CD8-positive, alpha-beta memory T cell (primary cell): ENCODE measurements at places on chromosomes 11 and 22. TPM values are rescaled to one million over a fixed set of nuclear protein-coding genes. Genes with fewer than 3 reads are reported as not detected.

- H3K36me3 ChIP-seq = no peaks in the 10 kb centered on the region
- no peak overlapping the region for H3K27ac ChIP-seq
- no peak for DNase-seq
- H3K27me3 ChIP-seq = no peaks in the 10 kb centered on the region
- no peak overlapping the region for H3K4me3 ChIP-seq
These were observed 9.0 kb downstream of the TUBA8 start for GRCh38 chr22:18119409-18120110.

DNA sequence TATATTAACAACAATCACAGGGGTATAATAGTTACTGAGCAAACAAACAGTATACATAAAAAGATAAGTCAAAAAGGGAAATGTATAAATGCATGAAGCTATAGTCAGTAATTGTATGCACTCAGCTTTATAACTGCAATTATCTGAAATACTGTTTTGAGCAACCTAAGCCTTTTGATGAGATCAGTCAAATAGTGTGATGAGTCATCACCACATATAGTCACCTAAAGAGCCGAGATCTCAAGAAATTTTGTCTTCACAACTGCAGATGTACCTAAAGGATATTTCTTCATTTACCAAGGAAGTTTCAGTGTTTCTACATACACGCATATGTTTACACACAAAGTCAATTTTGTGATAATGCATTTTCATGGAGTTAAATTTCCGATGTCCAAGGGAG, 5.4 kb upstream of the OR51A2 start:
- no peaks in the 10 kb centered on the region for H3K36me3 ChIP-seq
- H3K4me1 ChIP-seq = no peaks in the 10 kb centered on the region
- DNase-seq = no peak
- no peak overlapping the region for H3K4me3 ChIP-seq
- no peaks in the 10 kb centered on the region for H3K27me3 ChIP-seq

GRCh38 chr11:91935120-91935519, 289.5 kb upstream of the FAT3 start:
- no peaks in the 10 kb centered on the region for H3K4me1 ChIP-seq
- no peak for DNase-seq
- no peaks in the 10 kb centered on the region for H3K27me3 ChIP-seq
- H3K36me3 ChIP-seq = no peaks in the 10 kb centered on the region
- H3K27ac ChIP-seq = no peak overlapping the region

DNA sequence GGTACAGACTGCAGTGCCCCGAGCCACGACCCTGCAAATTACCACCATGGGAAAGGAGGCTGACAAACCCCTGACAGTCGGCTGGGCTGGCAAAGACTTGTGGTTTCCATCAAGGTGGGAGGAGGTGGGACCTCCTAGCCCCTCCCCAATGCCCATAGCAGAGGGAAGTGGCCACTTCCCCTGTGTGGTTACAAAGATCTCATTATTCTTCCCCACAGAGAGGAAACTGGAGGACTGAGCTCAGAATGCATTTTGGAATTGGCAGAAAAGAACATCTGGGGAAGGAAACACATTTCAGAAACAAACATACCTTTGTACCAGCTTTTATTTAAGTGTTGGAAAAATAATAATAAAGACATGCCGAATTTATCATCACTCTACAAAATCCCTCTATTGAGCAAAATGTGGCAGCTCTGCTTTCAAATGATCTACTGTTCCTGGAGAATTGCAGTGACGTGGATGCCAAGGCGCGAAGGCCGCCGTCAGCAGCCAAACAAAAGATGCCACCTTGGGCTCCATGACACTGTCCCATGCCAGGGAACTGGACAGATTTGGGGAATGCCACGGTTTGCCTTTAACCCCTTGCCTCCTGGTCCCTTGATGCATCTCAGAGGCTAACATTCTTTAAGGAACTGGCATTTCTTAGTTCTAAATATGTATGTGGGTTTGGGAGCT, 169.6 kb downstream of the CRYBB2 start:
- no peak overlapping the region for H3K27ac ChIP-seq
- no peaks in the 10 kb centered on the region for H3K27me3 ChIP-seq
- peaks cover 46% of the 10 kb centered on the region for H3K4me1 ChIP-seq
- no peak for DNase-seq

GRCh38 chr11:10462746-10463300, 7.8 kb downstream of the AMPD3 start:
- peaks cover 20% of the 10 kb centered on the region for H3K4me1 ChIP-seq
- H3K4me3 ChIP-seq = no peak overlapping the region
- no peak for DNase-seq
- peaks cover 33% of the 10 kb centered on the region for H3K36me3 ChIP-seq

DNA sequence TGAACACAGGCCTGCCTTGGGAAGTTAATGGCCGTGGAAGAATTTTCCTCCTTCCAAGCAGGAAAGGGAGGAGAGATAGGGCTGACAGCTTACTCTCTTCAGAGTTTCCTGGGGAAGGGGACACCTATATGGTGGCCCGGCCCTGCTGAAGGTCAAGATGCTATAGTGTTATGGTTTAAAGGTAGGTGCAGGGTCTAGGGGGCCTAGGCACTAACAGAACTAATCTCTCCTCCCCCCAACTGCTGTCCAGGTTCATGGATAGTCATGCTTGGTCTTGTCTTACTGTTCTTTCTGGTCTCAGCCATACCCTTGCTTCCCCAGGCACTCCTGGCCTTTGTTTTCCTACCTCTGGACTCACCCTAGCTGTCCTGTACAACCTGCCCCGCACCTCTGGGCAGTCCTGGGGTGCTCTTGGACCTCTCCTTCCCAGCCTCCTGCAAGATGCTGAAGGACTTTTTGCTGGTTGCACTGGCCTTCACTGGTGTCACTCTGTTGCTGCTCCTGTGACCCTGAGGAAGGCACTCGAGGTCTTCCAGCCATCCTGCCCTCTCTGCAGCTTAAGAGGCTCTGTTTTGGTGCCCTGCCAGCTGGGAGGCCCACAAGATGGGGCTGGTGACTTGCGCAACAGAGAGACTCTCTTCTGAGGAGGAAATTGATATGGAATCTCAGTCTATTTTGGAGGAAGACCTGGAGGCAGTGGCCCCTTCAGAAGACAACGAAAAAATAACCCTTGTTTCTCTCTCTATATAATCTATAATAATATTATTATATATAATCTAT, 17.9 kb downstream of the SEC14L3 start:
- no peaks in the 10 kb centered on the region for H3K36me3 ChIP-seq
- H3K27me3 ChIP-seq = no peaks in the 10 kb centered on the region
- H3K4me3 ChIP-seq = no peak overlapping the region
- DNase-seq = no peak

DNA sequence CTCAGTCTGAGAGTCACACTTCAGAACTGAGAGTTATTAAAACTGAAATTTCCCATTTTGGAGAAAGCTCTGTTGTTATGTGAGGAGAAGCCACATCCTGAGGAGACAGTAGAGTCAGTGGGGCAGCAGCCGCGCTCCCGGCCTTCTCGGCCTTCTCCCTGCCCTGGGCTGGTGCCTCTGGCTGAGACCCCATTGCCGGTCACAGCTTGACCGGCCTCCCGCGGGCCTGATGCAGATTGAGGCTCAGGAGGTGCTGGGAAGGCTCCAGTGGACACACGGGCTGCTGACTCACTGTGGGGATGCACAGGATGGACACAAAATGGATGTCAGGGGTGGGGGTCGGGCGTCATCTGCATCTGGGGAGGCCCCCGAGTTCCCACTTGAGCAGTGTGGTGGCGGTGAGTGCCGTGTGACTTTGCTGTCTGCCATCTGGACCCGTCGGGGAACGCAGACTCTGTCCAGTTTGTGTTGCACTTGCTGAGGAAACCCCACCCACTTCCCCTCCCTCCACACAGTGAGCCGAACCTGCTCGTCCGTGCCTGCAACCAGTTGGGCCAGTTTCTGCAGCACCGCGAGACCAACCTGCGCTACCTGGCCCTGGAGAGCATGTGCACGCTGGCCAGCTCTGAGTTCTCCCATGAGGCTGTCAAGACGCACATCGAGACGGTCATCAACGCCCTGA, 50.1 kb downstream of the MUC6 start:
- H3K36me3 ChIP-seq = peaks cover 47% of the 10 kb centered on the region
- no peaks in the 10 kb centered on the region for H3K27me3 ChIP-seq
- no peaks in the 10 kb centered on the region for H3K4me1 ChIP-seq
- no peak overlapping the region for H3K27ac ChIP-seq
- no peak overlapping the region for H3K4me3 ChIP-seq
- DNase-seq = no peak

DNA sequence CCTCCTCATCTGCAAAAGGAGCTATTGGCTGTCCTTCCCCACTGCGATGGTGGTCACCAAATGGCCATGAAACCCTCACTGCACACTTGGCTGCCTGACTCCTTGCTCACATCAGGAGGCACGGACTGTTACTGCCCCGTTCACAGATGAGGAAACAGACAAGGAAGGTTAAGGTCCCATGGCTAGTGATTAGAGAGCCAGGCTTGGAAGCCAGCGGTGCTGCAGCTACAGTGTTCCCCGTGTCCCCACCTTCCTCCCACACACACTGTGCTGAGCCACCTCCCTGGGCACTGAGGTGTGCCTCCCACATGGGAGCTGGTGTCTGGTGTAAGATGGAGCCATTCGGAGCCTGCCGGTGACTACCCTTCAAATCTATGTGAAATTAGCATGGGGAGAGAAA, 2.6 kb downstream of the ARHGAP8 start:
- no peak overlapping the region for H3K4me3 ChIP-seq
- H3K4me1 ChIP-seq = peaks cover 4% of the 10 kb centered on the region
- peaks cover 12% of the 10 kb centered on the region for H3K27me3 ChIP-seq

DNA sequence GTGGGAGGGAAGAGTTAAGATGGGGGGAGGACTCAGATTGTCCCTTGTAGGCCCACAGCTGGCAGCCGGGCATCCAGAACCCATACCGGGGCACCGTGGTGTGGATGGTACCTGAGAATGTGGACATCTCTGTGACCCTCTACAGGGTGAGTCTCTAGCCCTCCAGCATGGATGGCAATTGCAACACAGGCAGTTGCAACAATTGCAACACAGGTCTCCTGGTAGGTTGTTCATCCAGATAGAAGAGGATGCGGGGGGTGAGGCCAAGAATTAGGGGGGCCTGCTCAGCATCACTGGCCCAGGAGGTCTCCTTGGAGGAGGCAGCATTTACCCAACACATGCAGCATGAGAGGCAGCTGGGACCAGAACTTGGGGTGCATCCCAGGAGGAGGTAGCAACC, 3.4 kb downstream of the EHBP1L1 start:
- no peak for DNase-seq
- H3K27ac ChIP-seq = no peak overlapping the region
- peaks cover 33% of the 10 kb centered on the region for H3K4me1 ChIP-seq
- no peaks in the 10 kb centered on the region for H3K27me3 ChIP-seq
- no peak overlapping the region for H3K4me3 ChIP-seq

GRCh38 chr22:39132871-39133524, 19.5 kb downstream of the CBX7 start:
- no peaks in the 10 kb centered on the region for H3K27me3 ChIP-seq
- H3K4me3 ChIP-seq = no peak overlapping the region
- no peak overlapping the region for H3K27ac ChIP-seq
- no peaks in the 10 kb centered on the region for H3K36me3 ChIP-seq

GRCh38 chr11:24755260-24755839, 258.5 kb downstream of the LUZP2 start:
- no peaks in the 10 kb centered on the region for H3K36me3 ChIP-seq
- no peak overlapping the region for H3K27ac ChIP-seq
- DNase-seq = no peak

DNA sequence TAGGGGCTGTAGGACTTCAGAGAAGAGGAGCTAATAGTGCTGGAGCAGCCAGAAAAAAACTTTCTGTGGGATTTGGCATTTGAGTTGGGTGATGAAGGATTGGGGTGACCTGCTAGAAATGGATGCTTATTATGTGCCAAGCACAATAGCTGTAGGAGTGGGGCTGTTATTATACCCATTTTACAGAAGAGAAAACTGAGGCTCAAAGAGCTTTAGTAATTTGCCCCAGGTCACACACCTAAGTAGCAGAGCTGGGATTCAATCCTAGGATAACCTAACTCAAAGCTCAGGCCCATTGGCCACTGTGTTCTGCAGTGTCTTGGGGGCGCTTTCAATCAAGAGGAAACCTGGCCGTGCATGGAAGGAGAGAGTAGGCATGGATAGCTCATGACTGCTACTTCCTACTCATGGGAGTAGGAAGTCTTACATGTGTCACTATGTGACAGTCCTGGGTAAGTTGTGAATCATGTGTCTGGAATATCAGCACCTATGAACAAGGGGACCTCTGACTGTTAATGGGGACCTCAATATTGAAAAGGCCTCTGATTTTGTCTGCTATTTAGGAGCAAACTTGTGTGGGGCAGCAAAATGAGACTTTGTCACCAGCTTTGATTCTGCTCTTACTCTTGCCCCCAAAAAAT, 6.1 kb upstream of the ELF5 start:
- no peaks in the 10 kb centered on the region for H3K4me1 ChIP-seq
- no peak overlapping the region for H3K27ac ChIP-seq
- no peak for DNase-seq
- no peak overlapping the region for H3K4me3 ChIP-seq
- no peaks in the 10 kb centered on the region for H3K27me3 ChIP-seq

- H3K36me3 ChIP-seq = no peaks in the 10 kb centered on the region
- DNase-seq = no peak
- H3K4me1 ChIP-seq = no peaks in the 10 kb centered on the region
These were observed 7.2 kb downstream of the SEC14L6 start for GRCh38 chr22:30539368-30539767.

GRCh38 chr11:36214976-36215692, 74.1 kb downstream of the COMMD9 start:
- DNase-seq = no peak
- H3K27ac ChIP-seq = no peak overlapping the region
- H3K4me1 ChIP-seq = no peaks in the 10 kb centered on the region
- no peak overlapping the region for H3K4me3 ChIP-seq

- no peaks in the 10 kb centered on the region for H3K27me3 ChIP-seq
- DNase-seq = no peak
- H3K36me3 ChIP-seq = peaks cover 5% of the 10 kb centered on the region
- H3K27ac ChIP-seq = peak overlapping the region; percentile 26
- H3K4me3 ChIP-seq = no peak overlapping the region
These were observed 49.1 kb downstream of the EMSY start for GRCh38 chr11:76493626-76494539.

DNA sequence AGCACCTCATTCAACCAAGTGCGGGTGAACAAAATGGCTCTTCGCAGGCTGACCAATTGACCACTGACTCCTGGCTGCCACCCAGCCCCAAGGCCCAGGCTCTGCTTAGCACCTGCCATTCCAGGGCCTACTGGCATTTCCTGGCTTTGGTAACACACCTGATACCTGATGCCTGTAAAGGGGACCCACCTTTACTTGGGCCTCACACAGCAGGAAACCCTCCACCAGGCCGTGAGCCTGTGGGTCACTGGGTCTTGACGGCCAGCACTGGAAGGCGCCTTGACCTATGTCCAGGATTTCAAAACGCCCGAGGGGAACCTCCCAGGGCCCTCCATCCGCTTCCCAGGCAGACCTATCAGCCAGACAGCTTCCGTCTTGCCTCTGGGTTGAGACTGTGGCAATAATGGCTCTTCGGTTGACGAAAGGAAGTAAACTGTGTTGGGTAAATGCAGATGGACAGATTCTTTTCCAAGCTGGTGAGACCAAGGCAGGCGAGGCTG, 16.8 kb upstream of the TMEM184B start:
- no peaks in the 10 kb centered on the region for H3K27me3 ChIP-seq
- H3K36me3 ChIP-seq = no peaks in the 10 kb centered on the region
- DNase-seq = no peak

Gene KDM4D
- total RNA-seq = 1.6 TPM

Gene IGF2
- total RNA-seq = 3.5 TPM

Gene CARD16
- 8.0 TPM for total RNA-seq

Gene DEFB131B
- not detected for total RNA-seq
